SHP77 treated with DMSO at 0.1 percent for 48 hours (cell line): ENCODE measurements at places on chromosomes 5 and 9.

DNA sequence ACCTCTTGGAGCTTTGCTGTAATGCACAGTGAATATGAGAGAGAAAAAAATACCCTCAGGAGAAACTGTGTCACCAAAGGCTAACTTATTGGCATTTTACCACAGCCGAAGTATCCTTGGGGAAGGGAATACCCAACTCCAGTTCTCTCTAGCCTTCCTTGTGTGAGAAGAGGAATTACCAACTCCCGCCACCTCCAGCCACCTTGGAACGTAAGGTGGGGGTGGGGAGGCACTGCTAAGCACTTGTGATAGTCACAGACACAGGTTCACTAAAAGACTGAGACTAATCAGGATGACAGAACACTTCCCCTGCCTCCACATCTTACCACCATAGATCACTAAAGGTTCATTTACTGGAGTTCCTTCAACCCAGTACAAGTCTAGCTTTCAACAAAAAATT is 102.0 kb upstream of the ADAMTS19 start:
- no peak for DNase-seq

DNA sequence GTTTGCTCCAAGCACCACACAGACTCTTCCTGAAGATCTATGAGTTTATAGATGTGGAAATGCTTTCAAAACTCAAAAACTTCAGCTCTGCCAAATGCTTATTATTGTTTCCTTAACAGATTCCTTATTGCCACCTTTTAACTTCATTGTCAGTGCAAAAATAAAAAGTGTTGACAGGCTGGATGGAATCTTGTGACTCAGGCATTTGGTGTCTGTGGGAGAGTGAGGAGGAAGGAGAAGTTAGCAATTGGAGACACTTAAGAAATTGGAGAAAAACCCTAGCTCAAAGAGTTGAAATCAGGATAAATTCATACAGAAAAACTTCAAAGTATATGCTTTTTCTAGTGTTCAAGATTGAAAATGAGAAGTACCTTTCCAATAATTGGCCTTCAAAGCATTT is 140.6 kb upstream of the PUM3 start:
- DNase-seq: no peak

- no peak for DNase-seq
Observed at GRCh38 chr9:20353931-20354652, 268.2 kb downstream of the MLLT3 start.

DNA sequence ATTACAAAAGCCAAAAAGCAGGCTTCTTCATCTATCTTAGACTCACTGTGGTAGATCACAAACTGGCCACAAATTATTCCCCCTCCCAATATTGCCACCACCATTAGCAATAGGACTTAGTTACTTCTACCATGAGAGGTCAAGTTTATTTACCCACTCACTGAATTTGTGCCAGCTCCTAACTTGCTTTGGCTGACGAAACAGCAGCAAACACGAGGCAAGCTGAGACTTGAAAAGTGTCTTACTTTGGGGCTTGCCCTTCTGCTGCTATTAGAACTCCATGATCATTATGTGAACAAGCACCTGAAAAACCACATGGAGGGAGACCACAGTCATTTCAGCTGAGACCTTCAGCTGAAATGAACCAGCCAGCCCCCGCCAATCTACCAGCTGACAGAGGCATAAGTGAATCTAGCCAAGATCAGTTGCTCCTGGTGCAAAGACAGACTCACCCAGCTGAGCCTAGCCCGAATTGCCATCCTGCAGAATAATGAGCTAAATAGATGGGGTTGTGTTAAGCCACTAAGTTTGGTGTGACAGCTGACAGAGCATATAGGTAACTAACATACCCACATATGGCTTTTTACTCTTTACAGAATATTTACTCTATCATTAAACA is 5.7 kb downstream of the WDR41 start:
- DNase-seq: no peak

- DNase-seq: no peak
Observed at GRCh38 chr5:94906750-94907149, 288.3 kb downstream of the SLF1 start.

DNA sequence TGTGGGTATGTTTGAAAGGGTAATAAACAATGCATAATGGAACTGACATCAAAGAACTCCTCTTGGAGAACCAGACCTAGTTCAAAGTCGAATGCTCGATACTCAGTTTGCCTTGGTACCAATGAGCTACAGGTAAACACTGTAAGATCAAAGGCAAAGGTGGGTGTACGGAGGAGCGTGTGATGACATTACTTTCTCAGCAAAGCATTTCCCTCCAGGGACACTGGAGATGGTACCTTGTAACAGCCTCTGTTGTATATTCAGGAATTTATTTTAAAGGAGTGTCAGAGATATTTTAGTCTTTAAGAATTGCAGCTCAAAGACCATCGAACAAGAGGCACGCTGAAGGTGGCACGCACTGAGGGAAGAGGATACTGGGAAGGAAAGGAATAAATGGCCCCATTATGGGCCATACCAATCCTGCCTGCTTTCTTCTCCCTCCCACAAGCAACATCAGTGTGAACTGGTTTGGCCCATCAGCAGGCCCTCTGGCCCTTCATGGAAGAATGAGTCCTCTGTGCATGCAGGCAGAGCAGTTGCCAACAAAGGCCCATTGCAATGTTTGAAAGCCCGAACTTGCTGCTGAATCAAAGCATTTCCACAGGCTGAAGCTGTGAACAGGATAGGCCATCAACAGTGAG is 410.2 kb downstream of the ACTL7B start:
- DNase-seq: no peak

DNA sequence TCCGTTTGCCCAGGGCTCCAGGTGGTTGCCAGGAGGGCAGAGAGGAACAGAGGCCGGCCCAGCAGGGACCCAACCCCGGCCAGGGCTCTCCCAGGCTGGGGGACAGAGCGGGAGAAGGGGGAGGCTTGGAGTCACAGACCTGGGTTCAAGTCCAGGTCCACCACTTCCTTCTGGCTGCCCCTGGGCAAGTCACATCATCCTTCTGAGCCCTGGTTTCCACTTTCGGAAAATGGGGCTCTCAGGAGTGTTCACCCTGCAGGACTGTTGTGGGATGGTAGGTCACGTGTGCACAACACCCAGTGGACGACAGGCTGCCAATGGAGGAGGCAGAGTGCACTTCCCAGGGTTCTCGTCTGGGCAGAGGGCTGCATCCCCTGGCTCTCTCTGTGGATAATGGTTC is 245.4 kb downstream of the PBX3 start:
- DNase-seq: no peak

DNA sequence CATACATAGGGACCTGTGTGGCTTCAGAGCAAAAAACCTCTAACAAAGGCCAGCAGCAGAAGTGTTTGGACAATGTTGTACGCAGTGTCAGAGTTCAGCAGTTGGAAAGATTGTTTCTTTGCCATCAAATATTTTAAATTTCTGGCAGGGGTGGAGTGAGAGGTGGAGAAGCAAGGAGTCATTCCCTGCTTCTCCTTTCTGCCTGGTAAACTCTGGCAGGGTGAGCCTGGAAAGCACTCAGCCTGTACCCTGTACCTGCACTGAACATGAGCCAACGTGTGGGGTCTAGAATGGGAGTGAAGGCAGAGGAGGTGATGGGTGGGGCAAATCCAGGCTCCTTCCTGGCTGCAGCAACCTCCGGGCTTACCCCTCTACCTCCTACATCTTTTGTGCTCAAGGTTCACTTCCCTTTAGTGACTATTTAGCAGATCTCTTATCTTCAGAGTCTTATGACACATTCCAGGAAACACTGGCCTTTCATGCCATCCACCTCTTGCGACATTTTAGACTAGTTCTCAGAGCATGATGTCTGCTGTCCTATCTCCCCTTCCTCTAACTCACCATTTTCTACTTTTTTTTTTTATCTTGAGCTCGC is 445.0 kb upstream of the PIK3R1 start:
- DNase-seq: no peak

- no peak for DNase-seq
Observed at GRCh38 chr5:149260761-149261160, 10.9 kb upstream of the AFAP1L1 start.
